Liver (tissue), 10 donors: ENCODE measurements at places on chromosomes 3 and 15. TPM values are rescaled to one million over a fixed set of nuclear protein-coding genes. Genes with fewer than 3 reads are reported as not detected.

PCLAF gene
- total RNA-seq, result 72.2 TPM

FGD5 gene
- total RNA-seq, result 6.3 TPM

FSIP1 gene
- 0.09 TPM for total RNA-seq

RNF123 gene
- total RNA-seq, result 44.0 TPM

LYZL4 gene
- not detected for total RNA-seq

GOLIM4 gene
- 47.9 TPM for total RNA-seq

CEP19 gene
- 0.79 TPM for total RNA-seq

SLC28A2 gene
- total RNA-seq, result under 0.01 TPM

BSN gene
- total RNA-seq, result 0.42 TPM

DNAH12 gene
- 0.05 TPM for total RNA-seq

ALDH1A3 gene
- 0.79 TPM for total RNA-seq

FHIT gene
- 8.9 TPM for total RNA-seq

EPB42 gene
- 247 TPM for total RNA-seq

CSK gene
- total RNA-seq, result 41.7 TPM

RARRES1 gene
- 6.9 TPM for total RNA-seq

CHDH gene
- total RNA-seq, result 34.0 TPM

GPR171 gene
- 0.19 TPM for total RNA-seq

CACNA2D2 gene
- 0.19 TPM for total RNA-seq

SST gene
- not detected for total RNA-seq

C3orf18 gene
- 1.8 TPM for total RNA-seq

UQCC5 gene
- 8.5 TPM for total RNA-seq

OXTR gene
- total RNA-seq, result 0.28 TPM

PHLDB2 gene
- 42.9 TPM for total RNA-seq

SLC2A2 gene
- total RNA-seq, result 506 TPM

MESP2 gene
- total RNA-seq, result not detected

ZIC1 gene
- not detected for total RNA-seq

RFTN1 gene
- 20.4 TPM for total RNA-seq

SCN5A gene
- not detected for total RNA-seq

UPK1B gene
- total RNA-seq, result 0.23 TPM

IQCF5 gene
- not detected for total RNA-seq

MOBP gene
- total RNA-seq, result not detected

ADPRH gene
- total RNA-seq, result 3.8 TPM

PCOLCE2 gene
- 16.1 TPM for total RNA-seq

GOLGA8Q gene
- 2.7 TPM for total RNA-seq

CADPS gene
- total RNA-seq, result 0.17 TPM

KNG1 gene
- 605 TPM for total RNA-seq

ADGRG7 gene
- total RNA-seq, result 2.1 TPM

UBAP1L gene
- 6.9 TPM for total RNA-seq

RYR3 gene
- 0.08 TPM for total RNA-seq

TM4SF18 gene
- 5.1 TPM for total RNA-seq

SSUH2 gene
- 2.1 TPM for total RNA-seq

HRG gene
- 139 TPM for total RNA-seq

IL12A gene
- total RNA-seq, result 0.08 TPM

ALDH1A2 gene
- total RNA-seq, result 1.2 TPM

CCR8 gene
- total RNA-seq, result not detected

POLQ gene
- 0.17 TPM for total RNA-seq

ZBED2 gene
- not detected for total RNA-seq
